Activated CD4-positive, alpha-beta memory T cell treated with anti-CD3 and anti-CD28 coated beads for 36 hours (primary cell): ENCODE measurements at places on chromosomes 3 and 15. TPM values are rescaled to one million over a fixed set of nuclear protein-coding genes. Genes with fewer than 3 reads are reported as not detected.

MTMR10 gene
- total RNA-seq, result 10.8 TPM

SOX14 gene
- not detected for total RNA-seq

CCR8 gene
- total RNA-seq, result 0.51 TPM

PP2D1 gene
- not detected for total RNA-seq

HESX1 gene
- total RNA-seq, result 0.90 TPM

ASB14 gene
- not detected for total RNA-seq

PAQR9 gene
- not detected for total RNA-seq

ADAMTS7 gene
- 0.10 TPM for total RNA-seq

CAV3 gene
- total RNA-seq, result not detected

FEM1B gene
- 32.6 TPM for total RNA-seq

IGF2BP2 gene
- 0.29 TPM for total RNA-seq

COL6A6 gene
- total RNA-seq, result not detected

CYB561D2 gene
- total RNA-seq, result 20.1 TPM
